Epithelial cell of esophagus (primary cell): ENCODE measurements at places on chromosomes 4 and X.

DNA sequence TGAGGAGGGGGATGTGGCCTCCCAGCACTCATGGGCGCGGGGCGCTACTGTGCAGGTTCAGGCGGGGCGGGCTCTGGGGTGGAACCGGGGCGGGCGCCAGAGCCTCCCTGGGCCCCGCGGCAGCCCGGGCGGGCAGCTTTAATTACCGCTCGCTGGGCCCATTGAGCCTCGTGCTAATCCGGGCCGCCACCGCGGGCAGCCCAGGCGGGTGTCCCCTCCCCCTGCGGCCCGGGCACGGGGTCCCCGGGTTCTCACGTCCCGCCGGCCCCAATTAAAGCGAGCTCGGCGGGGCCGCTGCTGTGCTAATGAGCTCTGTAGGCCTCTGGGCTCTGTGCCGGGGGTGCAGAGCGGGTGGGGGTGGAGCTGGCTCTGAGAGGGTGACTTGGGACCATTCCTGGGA is 22.8 kb upstream of the FGFR3 start:
- no peak for DNase-seq

DNA sequence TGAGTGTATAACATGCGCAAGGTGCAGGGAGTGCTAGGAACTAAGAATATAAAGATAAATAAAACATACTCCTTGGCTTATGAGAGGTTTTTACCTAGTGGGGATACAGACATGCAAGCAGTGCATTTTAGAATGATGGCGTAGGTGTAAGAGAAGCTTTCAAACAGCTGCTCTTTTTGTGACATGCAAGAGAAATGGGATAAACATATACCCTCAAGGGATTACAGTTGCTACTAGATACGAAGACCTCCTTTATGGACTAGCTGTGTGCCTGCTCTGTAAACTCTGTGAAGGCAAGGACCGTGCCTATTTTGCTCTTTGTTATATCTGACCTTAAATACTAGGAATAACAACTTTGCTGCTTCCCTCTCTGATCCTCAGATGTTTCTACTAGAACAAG is 39.0 kb upstream of the SLITRK4 start:
- no peak for DNase-seq

DNA sequence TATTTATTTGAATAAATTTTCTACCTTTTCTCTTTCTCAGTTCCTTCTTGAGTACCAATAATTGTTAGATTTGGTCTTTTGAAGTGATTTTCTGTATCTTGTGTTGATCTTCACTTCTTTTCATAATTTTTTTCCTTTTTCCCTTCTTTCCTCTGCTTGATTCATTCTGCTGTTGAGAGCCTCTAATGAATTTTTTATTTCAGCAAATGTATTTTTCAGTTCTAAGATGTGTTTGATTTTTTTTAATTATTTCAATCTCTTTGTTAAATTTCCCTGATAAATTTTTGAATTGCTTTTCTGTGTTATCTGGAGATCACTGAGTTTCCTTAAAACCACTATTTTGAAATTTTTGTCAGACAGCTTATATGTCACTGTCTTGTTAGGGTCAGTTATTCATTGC is 155.4 kb upstream of the IL15 start:
- DNase-seq = no peak

GRCh38 chr4:169314906-169315305 is 44.1 kb upstream of the SH3RF1 start:
- peak; percentile 96 for DNase-seq

DNA sequence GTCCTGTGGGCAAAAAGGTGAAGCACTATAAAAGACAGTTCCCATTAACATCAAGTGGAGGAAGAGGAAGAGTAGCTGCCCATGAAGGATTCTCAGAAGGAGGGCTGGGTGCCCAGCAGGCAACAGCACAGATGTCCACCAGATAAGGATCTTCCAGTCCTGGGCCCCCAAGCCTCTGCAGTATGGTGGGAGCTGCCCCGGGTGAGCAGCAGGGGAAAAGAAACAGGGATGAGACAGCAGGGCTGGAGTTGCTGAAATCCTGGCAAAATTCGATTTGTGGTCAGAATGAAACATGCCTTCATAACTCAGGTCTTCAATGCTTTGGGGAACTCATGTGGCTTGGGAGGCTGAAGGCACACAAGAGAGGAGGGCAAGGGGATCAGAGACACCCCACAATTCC is 94.6 kb downstream of the RASL11B start:
- DNase-seq = no peak

GRCh38 chr4:115275615-115276014 is 162.2 kb upstream of the NDST4 start:
- no peak for DNase-seq
